ENCODE measurements at places on chromosomes 7 and 10. TPM values are rescaled to one million over a fixed set of nuclear protein-coding genes. Genes with fewer than 3 reads are reported as not detected.

The EPO gene
- not detected for total RNA-seq

The C10orf62 gene
- not detected for total RNA-seq

The SLC29A4 gene
- total RNA-seq = 1.2 TPM

The PPA1 gene
- total RNA-seq = 117 TPM

The GDF2 gene
- total RNA-seq = not detected

The CYP26C1 gene
- not detected for total RNA-seq

DNA sequence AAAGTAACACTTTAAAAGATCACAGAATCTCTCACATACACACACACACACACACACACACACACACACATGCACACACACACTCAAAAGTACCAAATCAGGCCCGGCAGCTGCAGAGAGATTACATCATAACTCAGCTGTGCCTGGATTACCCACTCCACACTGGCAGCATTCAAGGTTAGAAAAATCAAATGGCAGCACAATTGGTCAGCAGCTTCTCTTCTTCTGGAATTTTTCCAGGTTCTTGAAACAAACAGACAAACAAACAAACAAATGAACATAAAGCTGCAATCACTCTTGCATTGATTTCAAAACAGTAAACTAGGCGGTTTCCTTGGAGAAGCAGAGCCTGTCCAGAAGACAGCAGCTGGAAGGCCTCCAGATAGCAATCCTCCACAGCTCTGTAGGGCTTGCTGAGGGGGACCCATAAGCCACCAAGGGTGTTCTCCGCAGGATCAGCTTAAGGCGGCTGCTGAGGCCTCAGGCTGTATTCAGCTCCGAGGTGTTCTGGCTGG is 24.5 kb upstream of the FAM133B start:
- DNase-seq = peak; percentile 48

DNA sequence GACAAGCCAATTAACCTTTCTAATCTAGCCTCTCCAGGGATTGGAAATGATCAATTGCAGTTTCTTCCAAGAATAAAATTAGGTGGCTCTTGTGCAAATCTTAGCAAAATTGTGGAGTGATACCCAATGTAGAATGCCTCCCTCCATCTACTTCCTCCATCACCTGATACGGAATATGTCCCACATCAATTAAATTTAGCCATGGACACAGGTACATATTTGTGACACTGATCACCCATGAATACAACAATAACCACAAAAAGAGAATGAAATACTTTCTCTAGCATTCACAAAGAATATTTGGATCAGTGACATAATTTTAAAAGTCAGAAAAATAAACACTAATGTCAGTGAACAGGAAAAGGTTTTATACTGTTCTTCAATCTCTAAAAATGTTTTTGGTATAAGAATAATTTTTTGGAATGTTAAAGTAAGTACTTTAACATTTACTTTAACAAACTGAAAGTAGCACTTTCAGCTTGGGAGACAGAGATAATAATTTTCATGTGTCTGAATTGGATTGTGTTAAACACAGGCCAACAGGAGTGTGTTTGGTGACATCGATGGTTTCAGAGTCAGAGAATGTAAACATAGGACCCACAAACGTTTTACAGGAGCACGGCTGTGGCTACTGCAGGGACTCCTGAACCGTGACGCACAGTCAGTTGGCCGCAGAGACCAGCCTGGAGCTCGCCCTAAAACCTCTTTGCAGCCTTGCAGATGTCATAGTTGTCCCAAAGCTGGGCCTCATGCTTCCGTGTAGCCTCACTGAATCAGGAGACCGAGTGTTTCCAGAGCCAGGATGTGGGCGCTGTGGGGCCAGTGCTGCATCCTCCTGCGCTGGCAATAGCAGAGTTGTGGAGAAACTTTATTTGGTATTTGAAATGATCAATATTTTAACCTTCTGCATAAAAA is 7.2 kb downstream of the RBM20 start:
- peak; percentile 84 for DNase-seq

- no peak for DNase-seq
Observed at GRCh38 chr7:155741082-155741481, 71.2 kb downstream of the SHH start.

DNA sequence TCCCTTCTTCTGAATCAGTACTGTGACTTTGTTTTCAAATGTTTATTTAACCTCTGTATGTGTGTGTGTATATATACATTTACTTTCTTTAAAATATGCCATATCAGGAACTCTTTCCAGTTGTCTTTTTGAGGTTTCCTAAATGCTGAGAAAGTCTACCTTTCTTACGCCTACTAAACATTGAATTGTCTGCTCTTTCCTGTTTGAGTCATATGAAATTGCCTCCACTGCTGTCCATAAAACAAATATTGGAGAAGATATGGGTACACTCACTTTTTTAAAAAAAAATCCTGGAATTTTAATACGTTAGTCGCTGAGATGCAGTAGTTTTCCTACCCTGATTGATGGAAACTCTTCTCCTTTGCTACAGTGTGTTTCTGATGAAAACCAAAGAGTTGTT is 298.7 kb upstream of the TEX47 start:
- DNase-seq = no peak

DNA sequence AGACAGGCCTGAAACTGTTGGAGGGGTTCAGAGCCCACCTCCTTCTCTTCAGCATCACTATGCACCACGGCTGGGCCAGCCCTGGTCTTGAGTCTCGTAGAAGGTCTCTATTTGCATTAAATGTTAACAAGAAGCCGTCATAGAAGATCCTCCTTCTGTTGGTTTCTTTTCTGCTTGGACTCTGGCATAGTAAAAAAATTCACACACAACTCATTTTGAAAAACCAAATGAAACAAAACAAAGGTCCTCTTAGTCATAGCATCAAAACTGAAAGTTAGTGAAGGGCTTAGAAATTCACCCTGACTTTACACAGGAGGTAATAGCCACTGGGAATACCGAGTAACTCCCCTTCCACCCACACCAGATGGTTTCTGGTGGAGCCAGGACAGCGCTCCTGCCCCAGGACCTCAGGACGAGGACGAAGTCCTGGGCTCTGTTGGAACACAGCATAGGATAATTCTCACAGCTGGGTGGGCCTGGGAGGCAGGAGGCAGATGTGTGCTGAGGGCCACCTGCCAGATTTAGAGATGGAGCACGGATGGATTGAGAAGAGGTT is 248.4 kb upstream of the KLF6 start:
- no peak for DNase-seq

GRCh38 chr7:3239291-3239691 is 61.8 kb upstream of the SDK1 start:
- DNase-seq = no peak

GRCh38 chr10:3871424-3871996 is 86.5 kb upstream of the KLF6 start:
- no peak for DNase-seq

- no peak for DNase-seq
Observed at GRCh38 chr10:1603181-1603580, 134.1 kb downstream of the ADARB2 start.

DNA sequence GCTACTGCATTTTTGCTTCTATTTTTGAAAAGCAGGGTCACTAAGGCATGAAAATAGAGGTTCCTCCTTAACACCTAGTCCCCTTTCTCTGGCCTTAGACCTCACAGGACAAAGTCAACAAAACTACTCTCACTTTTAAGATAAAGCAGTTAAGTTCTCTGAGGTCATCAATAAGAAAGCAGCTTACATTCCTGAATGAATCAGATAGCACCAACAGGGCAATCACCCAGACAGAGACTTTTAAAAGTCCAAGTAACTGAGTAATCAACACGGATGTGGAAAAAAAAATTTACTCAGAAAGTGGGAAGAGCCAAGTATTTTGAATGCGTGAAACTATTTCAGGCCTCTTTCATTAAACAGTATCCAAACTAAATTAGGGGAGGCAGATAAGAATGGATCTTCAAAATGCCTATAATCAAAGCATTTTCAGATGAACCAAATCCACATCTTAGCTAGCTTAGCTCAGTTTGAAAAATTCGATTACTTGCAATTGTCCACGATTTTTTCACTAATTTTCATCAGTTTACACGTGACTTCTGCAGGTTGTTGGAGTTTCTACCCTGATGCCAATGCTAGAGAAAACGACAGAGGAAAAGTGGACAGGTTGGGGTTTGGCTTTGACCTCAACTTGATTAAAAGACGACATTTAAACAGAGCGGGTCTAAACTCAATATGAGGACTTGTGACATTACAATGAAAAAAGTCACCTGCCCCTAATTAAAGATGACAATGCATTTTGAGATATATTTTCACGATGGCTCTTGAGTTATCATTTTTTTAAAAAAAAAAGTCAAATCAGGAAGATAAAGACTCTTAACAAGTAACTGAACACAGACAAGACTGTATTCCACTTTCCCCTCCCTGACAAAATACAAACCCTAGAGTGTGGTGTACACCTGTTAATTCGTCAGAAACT is 1.6 kb downstream of the BEND7 start:
- peak; percentile 86 for DNase-seq

DNA sequence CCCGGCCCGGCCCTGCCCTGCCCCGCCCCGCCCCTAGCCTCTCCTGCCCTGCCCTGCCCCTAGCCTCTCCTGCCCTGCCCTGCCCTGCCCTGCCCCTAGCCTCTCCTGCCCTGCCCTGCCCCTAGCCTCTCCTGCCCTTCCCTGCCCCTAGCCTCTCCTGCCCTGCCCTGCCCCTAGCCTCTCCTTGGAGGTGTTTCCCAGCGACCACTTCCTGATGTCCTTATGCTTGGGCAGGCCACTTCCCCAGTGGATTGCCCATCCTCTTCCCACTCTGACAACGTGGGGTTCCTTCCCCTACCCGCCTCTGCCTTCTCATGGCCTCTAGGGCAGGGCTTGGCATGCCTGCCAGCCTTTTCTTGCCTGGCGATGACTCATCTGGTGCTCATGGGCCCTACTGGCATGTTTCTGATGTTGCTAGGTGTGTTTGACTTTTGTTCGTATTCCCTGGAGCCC is 21.2 kb downstream of the PRXL2A start:
- DNase-seq = peak; percentile 52

DNA sequence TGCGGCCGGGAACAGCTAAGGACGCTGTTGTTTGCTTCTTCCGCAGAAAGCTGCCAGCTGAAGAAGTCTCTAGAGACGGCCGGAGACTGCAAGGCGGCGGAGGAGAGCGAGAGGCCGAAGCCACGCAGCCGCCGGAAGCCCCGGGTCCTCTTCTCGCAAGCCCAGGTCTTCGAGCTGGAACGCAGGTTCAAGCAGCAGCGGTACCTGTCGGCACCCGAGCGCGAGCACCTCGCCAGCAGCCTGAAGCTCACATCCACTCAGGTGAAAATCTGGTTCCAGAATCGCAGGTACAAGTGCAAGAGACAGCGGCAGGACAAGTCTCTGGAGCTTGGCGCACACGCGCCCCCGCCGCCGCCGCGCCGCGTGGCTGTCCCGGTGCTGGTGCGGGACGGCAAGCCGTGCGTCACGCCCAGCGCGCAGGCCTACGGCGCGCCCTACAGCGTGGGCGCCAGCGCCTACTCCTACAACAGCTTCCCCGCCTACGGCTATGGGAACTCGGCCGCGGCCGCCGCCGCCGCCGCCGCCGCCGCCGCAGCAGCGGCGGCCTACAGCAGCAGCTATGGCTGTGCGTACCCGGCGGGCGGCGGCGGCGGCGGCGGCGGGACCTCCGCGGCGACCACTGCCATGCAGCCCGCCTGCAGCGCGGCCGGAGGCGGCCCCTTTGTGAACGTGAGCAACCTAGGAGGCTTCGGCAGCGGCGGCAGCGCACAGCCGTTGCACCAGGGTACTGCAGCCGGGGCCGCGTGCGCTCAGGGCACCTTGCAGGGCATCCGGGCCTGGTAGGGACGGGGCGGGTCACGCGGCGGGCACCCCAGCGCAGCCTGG is 2.4 kb downstream of the NKX2-3 start:
- peak; percentile 51 for DNase-seq

DNA sequence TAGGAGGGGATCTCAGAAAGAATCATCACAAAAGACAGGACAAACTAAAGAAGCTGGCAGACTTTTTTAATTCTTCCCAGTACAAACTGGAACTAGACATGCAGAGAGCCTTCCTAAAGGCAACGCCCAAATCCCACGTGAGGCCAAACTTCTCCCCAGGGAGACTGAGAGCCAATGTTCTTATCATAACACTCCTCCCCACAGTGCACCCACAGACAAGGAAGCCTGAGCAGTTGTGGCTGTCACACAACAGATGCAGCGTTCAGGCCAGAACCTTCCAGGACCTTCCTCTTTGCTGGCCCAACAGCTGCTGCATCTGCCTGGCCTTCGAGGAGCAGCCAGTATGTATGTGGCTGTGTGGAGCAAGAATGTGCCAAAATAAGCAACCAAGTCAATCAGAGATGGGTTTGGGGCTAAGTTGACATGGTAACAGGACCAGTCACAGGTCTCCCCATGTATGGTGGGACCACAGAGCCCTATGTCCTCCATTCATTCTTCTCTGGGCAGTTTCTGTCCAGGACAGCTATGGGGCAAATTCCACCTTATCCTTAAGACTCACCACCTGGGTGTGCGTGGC is 34.9 kb downstream of the SRPK2 start:
- peak; percentile 72 for DNase-seq

DNA sequence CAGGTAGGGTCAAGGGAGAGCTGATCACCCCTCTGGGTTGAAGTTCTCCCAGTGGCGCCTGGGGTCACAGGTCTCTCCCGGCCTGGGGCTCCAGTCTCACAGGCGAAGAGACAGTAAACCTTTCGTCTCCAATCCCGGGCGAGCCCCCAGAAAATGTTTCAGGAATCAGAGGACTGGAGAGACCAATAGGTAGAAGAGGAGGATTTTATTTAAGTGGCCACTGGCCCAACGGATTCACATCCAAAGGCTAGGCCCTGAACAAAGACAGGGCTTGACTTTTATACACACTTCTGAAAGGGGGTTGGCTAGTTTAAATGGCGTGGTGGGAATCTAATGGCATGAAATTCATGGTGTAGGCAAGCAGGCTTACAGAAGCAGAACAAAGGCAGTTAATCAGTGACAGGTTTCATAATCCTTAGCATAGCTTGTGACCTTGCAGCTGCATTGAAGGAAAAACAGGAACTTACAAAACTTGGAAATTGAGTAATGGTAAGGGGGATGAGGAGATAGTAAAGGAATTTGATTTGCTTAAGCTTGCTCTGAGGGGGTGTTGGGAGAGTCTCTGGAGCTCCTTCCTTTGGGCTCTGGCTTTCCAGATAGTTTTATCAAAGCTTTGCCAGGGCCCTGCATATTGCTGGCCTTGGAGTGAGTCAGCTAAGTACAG is 105.5 kb downstream of the TRIM24 start:
- DNase-seq = peak; percentile 30

GRCh38 chr7:98753989-98754479 is 115.8 kb downstream of the TMEM130 start:
- no peak for DNase-seq

- DNase-seq = no peak
Observed at GRCh38 chr7:149729586-149729982, 43.8 kb downstream of the ZNF467 start.

DNA sequence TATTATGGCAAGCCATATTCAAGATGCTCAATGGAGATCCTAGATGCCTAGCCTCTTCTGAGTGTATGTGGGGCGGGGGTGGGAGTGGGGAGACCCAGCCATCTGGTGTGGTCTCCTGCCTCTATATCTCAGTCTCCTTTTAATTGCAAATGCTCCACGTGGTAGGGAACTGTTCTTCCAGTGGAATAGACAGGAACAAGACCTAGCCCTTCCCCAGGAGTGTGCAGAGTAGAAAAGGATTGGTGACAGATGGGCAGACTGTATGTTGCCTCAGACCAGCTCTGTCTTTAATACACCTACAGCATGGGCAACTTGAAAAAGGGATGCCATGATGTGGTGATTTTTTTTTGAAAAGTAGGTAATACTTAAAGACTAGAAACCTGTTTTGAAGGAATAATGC is 12.6 kb downstream of the CYP3A5 start:
- DNase-seq = no peak

GRCh38 chr10:51416494-51416893 is 282.9 kb downstream of the CSTF2T start:
- no peak for DNase-seq
